CD4-positive, alpha-beta T cell treated with Interleukin-17A for 4 hours (primary cell): ENCODE measurements at places on chromosomes 16 and 17.

DNA sequence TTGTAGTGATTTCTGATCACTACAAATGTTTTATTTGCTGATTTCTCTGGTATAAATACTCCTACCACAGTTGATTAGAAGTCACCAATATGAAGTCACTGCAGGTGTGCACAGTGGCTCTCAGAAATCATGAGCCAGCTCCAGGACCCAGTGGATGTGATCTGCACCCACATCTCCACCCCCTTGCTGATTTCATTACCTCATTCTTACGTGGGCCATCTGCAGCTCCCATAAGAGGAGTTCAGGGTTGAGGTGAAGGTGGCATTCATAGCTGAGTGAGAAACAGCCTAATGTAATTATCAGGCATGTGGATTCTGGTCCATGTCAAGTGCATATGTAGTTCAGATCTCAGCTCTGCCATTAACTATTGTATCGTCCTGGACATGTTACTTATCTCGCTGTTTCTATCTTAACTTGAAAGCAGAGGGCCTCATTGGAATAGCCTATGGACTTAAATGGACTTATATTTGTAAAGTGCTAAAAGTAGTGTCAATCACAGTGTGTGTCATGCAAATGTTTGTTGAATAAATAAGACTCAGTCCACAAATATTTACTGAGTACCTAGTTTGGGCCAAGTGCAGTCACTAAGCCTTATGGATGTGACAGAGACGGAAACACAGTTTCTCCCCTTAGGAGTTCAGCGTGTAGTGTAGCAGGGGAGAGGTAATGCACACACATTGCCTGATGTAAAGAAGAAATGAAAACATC, 40.7 kb upstream of the ZKSCAN2 start:
- no peak for DNase-seq

DNA sequence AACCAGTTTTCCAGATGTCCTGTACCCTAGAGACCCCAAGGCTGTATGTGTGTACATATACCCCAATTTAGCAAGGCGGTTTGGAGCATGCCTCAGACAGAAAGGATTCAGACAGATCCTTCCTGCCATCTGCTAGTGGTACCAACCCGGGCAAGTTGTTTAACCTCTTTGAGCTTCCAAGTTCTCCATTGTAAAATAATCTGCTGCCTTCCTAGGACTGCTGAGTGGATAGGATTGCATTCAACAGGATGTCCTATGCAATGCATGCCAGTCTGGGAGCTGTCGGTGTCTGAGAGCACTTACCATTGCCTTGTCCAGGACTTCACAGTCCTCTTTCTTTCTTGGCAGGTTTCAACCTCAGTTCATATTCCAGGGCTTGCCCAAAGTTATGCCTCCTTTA, 1.9 kb downstream of the CDH13 start:
- DNase-seq: no peak

- DNase-seq: no peak
These were observed 46.5 kb downstream of the IRX5 start for GRCh38 chr16:54977211-54977610.

- peak; percentile 24 for DNase-seq
These were observed at the start of gene TUBB3 for GRCh38 chr16:89922884-89923639. Gene TUBB3 (plus strand): TSS chr16:89923342. CDS start chr16:89923402, 60 bp downstream.

GRCh38 chr16:83307594-83307992, 500.2 kb upstream of the HSBP1 start:
- DNase-seq: no peak

- no peak for DNase-seq
These were observed 88.2 kb upstream of the CORO6 start for GRCh38 chr17:29710891-29711418.

DNA sequence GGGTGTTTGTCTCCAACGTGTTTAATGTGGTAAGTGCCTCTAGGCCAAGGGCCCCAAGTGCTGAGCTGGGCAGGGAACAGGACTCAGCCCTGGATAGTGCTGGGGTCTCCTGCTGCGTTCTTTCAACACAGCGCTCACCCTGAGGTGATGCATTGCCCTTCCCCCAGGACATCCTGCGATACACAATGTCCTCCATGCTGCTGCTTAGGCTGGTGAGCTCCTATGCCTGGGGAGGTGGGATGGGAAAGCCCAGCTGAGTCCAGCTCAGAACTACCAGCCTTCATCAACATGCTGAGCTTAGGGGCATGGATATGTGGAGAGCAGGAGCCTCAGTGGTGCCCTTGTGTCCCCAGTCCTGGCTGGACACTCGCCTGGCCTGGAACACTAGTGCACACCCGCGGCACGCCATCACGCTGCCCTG, 563 bp downstream of the ZACN start:
- DNase-seq: peak; percentile 11

DNA sequence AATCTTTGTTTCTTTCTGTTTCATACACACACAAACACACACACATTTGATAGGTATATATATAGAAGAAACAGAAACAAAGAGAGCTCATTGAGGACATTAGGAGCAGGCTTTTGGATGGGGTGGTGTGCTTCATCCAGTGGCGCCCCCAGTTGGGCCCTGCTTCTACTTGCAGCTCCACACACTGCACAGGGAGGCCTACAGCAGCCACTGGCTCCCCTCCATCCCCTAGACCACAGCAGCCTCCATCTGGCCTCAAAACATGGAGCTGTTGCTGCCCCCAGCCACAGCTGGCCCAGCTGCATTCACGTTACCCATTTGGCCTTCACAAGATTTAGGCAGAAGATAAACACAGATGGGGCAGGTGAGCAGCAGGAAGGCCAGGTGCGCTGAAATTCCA, 33.1 kb upstream of the NF1 start:
- DNase-seq: no peak

GRCh38 chr17:81508639-81509206, 3.9 kb downstream of the ACTG1 start:
- no peak for DNase-seq

DNA sequence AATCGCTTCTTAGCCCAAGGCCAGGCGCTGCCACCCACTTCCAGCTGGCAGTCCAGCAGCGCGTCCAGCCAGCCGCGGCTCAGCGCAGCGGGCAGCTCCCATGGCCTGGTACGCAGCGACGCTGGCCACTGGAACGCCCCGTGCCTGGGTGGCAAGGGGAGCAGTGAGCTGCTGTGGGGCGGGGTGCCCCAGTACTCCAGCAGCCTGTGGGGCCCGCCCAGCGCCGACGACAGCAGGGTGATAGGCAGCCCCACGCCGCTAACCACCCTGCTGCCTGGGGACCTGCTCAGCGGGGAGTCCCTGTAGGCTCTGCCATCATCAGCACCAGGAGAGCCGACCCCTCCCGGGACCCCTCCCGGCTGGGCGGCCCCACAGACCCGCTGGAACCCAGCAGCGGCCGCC, 24.0 kb downstream of the TMC6 start:
- DNase-seq: no peak

DNA sequence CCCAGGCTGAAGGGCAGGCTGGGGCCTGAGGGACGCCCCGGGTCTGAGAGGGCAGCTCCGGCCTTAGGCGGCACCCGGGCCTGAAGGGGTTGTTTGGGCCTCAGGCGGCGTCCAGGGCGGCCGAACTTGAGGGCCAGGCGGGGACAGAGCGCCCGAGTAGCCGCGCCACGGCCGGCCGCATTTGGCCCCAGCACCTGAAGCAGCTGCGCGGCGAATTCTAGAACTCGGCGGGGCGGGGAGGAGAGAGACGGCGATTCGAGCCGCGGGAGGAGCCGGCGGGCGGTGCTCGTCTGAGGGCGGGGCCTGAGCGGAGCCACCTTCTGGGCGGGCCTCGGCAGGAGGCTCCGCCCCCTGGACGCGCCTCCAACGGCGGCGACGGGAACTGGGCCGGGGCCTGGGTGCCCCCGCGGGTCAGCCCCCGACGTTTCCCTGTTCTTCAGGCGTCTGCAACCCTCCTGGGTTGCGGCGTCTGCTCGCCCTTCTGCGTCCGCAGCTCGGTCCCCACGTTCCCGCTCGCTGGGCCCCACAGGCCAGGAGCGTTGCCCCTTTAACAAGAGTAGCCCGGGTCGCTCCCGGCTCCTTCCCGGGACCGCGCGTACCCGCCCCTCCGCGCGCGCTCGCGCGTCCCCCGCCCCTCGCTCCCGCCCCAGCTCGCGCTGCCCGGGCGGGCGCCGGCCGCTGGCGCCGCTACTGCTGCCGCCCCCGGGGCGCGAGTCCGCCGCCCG, at the start of the genes INCA1 and KIF1C:
Gene INCA1 (minus strand): TSS at position 221 of the 725 bp plus-strand sequence. CDS start 3,085 bp downstream, outside the sequence.
Gene KIF1C (plus strand): TSS at position 649 of the 725 bp plus-strand sequence. CDS start 2,297 bp downstream, outside the sequence.
- DNase-seq: peak; percentile 93

GRCh38 chr16:23089111-23089510, 60.1 kb downstream of the USP31 start:
- no peak for DNase-seq

DNA sequence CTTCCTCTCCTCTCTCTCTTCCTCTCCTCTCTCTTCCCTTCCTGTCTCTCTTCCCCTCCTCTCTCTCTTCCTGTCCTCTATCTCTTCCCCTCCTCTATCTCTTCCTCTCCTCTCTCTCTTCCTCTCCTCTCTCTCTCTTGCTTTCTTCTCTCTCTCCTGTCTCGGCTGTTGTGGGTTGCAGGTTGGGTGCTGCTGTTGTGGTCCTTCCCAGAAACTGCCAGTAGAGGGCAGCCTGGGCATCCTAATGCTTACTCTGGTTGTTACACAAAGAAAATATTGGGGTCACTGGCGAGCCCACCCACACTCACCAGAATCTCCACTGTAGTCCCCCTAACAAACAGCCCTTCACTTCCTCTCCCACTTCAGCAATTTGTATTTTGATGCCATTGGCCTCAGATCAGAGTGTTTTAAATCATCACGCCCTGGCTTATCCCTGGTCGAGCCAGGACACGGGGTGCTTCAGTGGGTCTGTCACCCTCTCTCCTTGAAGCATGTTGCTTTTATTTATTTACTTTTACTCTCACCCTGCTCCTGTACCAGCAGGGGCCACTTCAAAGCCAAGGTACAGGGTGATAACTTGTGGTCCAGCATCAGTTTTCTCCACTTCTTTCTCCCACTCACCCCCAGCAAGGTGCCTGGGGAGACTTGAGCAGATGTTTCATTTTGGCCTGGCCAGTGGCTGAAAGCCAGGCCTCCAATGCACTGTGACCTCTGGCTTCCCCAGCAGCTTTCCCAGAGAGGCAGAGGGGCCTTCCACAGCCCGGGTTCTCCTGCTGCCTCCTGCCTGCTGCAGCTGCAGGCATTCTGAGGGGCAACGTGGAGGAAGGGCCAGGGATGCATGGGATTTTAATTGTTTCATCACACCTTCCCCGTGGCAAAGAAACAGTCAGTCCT, 4.7 kb upstream of the MMP15 start:
- DNase-seq: peak; percentile 78

GRCh38 chr17:13292291-13292690, 274.5 kb upstream of the ELAC2 start:
- no peak for DNase-seq

GRCh38 chr17:11589716-11590115, 8.6 kb upstream of the DNAH9 start:
- no peak for DNase-seq

DNA sequence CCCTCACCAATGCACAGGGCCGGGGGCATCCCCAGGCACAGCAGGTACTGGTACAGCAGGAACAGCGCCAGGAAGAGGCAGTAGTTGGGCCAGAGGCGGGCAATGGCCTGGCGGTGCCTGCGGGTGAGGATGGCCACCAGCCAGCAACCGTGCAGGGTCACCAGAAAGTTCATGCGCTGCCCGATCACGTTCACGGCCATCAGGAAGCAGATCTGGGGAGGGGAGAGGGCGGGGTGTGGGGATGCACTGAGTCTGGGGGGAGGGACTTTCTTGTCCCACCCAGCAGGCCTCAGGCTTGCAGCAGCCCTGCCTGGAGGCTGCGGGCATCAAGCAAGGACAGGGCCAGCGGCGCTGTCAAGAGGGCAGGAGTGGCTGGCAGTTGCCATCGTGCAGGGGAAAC, 25.4 kb downstream of the CTU2 start:
- no peak for DNase-seq

DNA sequence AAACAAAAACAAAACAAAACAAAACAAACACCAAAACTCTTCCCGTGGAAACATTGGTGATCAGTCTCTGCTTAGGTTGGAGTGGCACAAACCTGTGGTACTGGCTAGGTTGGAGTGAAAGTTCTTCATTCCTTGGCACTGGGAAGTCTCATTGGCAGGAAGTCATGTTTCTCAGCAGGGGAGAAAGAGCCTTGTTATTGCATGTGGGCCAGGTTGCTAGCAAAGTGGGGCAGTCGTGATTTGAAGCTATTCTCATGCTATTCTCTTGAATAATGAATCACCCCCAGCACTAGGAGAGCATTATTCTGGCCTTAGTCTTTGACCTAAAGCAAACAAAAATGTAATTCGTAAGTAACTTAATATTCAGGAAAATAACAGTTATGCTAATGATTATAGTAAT, 24.3 kb upstream of the B4GALNT2 start:
- DNase-seq: no peak

- DNase-seq: no peak
These were observed 96.8 kb downstream of the IRF8 start for GRCh38 chr16:85995541-85996423.

DNA sequence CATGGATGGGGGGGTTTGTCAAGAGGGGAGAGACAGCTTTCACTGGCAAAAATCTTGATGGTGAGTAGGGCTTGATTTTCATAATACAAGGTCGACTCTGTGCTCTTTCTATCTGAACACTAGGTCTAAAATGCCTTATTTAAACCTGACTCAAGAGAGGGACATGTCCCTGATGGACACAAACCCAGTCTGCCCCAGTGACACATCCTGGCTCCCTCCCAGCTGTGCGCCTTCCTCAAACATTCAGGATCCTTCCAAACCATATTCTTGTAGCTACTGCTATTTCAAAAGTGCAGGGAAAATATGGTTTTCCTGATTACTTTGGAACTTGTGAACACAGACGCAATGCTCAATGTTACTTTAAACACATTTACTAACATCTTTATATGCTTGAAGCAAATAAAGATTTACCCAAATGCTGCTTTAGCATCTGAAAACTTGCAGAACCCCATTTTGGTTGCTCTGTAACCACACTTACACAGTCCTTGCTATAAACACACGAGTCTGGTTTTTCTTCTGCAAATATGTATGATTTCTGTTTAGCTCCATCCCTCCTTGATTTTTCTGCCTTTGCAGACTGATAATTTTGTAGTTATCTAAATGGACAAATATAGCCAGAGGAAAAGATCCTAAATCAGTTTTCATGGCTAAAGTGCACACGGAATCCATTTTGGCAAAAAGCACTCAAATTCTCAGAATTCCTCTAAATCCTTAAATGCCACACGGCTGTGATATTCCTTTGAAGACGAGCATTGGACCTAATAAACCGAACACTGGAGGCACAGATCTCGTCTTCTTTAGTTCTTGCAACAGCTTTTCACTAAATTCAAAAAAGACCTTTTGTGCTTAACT, 499.9 kb upstream of the ZFHX3 start:
- no peak for DNase-seq

- no peak for DNase-seq
These were observed 20.4 kb downstream of the SDK2 start for GRCh38 chr17:73623818-73624217.

DNA sequence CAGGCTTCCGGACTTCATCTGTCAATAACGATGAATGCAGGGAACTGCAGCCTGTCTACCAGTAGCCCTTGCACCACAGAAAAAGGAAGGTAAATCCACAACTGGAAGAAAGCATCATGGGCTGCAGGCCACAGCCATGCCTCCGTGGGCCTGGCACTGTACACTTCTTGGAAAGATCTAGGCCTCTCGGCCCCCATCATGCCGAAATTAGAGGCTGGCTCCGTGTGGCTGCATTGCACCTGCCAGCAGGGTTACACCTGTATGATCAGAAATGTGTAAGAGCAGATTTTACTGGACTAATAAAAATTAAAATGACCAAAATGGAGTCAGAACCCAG, 52.2 kb downstream of the SDK2 start:
- no peak for DNase-seq
